ENCODE measurements at places on chromosomes 12 and 14. TPM values are rescaled to one million over a fixed set of nuclear protein-coding genes. Genes with fewer than 3 reads are reported as not detected.

Gene PRB2
- not detected for polyA plus RNA-seq

Gene WSCD2
- polyA plus RNA-seq: not detected

DNA sequence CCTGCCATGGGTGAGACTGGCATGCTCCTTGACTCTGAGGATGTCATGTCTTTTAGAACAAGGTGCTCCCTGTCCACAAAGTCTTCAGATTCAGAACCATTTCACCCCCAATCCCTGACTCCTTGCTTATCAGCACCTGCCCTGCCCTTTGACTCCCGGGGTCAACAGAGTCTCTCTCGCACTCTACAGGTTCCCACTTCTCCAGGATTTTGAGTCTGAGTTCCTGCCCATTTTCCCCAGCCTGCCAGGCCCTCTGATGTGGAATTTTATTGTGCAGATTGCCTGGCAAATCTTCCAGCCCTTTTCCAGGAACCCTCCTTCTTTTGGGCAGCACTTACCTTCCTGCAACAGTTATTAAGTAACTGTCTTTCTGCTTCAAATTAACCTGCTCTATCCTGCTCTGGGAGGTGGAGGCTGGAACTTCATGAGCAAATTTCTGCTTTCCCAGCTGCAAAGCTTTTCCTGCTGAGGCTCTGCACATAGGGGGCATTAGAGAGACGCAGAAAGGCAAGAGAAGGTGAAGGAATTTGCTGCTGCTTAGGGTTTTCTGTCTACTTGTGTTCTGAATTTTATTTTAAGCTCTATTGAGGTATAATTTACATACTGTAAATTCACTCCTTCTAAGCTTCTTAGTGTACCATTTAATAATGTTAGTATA, 259.1 kb downstream of the PCNX1 start:
- peaks cover 27% of the 10 kb centered on the region for H3K4me1 ChIP-seq
- no peak overlapping the region for H3K4me3 ChIP-seq
- no peak overlapping the region for H3K27ac ChIP-seq
- no peak for DNase-seq
- H3K27me3 ChIP-seq: no peaks in the 10 kb centered on the region

- H3K36me3 ChIP-seq: peaks cover 38% of the 10 kb centered on the region
- no peak overlapping the region for H3K4me3 ChIP-seq
Observed at GRCh38 chr14:24143511-24143910, 2.1 kb upstream of the EMC9 start.

GRCh38 chr12:12180136-12180535, 86.7 kb downstream of the LRP6 start:
- H3K36me3 ChIP-seq: no peaks in the 10 kb centered on the region
- H3K4me3 ChIP-seq: no peak overlapping the region
- H3K27ac ChIP-seq: no peak overlapping the region
- H3K27me3 ChIP-seq: peaks cover 2% of the 10 kb centered on the region
- H3K4me1 ChIP-seq: no peaks in the 10 kb centered on the region

GRCh38 chr14:38342803-38343202, 86.9 kb upstream of the CLEC14A start:
- no peaks in the 10 kb centered on the region for H3K4me1 ChIP-seq
- no peaks in the 10 kb centered on the region for H3K27me3 ChIP-seq
- no peak overlapping the region for H3K4me3 ChIP-seq
- no peak for DNase-seq
- H3K27ac ChIP-seq: no peak overlapping the region
- no peaks in the 10 kb centered on the region for H3K36me3 ChIP-seq

Data from CD14-positive monocyte (primary cell).